ENCODE measurements at places on chromosomes 16 and 17. TPM values are rescaled to one million over a fixed set of nuclear protein-coding genes. Genes with fewer than 3 reads are reported as not detected.

DNA sequence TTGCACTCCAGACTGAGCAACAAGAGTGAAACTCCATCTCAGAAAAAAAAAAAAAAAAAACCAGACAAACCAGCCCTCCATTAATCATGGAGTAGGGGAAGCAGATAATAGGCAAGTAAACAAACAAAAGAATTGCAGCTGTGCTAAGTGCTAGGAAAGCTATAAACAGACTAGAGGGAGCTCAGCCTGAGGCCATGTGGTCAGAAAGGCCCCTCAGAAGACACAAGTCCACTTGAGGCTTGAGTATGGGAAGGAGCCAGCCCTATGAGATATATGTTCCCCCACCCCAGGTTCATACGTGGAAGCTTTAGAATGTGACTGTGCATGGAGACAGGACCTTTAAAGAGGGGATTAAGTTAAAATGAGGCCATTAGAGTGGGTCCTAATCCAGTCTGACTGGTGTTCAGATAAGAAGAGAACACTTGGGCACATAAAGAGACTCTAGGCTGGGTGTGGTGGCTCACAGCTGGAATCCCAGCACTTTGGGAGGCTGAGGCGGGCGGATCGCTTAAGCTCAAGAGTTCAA is 132.6 kb upstream of the NOL11 start:
- H3K27ac ChIP-seq: no peak overlapping the region
- no peaks in the 10 kb centered on the region for H3K27me3 ChIP-seq
- no peaks in the 10 kb centered on the region for H3K36me3 ChIP-seq
- H3K4me3 ChIP-seq: no peak overlapping the region
- peak; percentile 28 for DNase-seq

GRCh38 chr17:50264263-50265113 is 9.8 kb upstream of the TMEM92 start:
- DNase-seq: no peak
- H3K36me3 ChIP-seq: no peaks in the 10 kb centered on the region
- no peak overlapping the region for H3K4me3 ChIP-seq
- no peaks in the 10 kb centered on the region for H3K4me1 ChIP-seq
- no peaks in the 10 kb centered on the region for H3K27me3 ChIP-seq

DNA sequence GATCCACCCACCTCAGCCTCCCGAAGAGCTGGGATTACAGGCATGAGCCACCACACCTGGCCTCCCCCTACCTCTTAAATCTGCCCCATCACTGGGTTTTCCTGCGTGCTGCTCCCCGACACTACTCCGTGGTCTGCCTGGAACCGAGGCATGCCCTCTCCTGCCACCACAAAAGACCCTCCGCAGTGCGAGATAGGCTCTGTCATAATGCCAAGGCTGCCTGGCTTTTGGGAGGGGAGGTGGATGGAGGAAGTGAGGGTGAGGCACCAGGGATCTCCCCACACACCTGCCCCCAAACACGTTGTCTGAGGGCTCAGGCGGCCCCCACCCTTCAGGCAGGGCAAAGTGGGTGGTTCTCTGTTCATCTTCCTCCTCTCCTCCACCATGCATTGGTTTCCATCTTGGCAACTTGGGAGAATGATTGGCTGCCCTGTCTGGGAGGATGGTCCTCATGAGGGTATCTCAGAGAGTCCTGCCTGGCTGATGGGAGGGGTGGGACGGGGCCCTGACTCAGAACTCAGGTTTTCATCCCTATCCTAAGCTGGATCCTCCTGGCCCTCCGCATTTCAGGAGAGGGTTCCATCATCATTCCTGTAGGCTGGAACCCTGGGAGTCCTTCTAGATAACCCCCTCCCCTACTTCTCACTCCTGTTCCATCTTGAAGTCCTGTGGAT is 23.2 kb downstream of the IGFBP4 start:
- H3K27me3 ChIP-seq: no peaks in the 10 kb centered on the region
- H3K4me3 ChIP-seq: no peak overlapping the region
- no peak overlapping the region for H3K27ac ChIP-seq
- H3K4me1 ChIP-seq: no peaks in the 10 kb centered on the region

- no peaks in the 10 kb centered on the region for H3K27me3 ChIP-seq
- no peak overlapping the region for H3K4me3 ChIP-seq
- no peak overlapping the region for H3K27ac ChIP-seq
- DNase-seq: no peak
- H3K36me3 ChIP-seq: no peaks in the 10 kb centered on the region
These were observed 145.6 kb upstream of the RCVRN start for GRCh38 chr17:10050597-10051101.

DNA sequence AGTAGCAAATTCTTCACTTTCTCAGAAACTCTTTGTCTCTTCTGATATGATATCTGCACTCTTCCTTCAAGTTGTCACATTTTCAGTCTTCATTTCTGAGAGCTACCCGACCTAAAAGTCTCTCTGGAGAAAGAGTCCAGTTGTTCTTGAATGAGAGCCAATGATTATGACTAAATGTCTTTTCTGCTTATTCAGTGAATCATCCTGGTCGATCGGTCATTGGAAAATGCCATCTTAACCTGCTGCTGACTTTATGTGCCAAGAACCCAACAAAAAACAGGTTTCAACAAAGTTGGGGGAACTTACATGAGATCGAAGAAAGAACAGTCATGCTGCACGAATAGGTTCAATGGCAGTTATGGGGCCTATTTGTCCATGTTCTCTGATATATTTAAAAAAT is 15.9 kb downstream of the SOX9 start:
- H3K27me3 ChIP-seq: no peaks in the 10 kb centered on the region
- no peak for DNase-seq
- peaks cover 21% of the 10 kb centered on the region for H3K4me1 ChIP-seq
- no peak overlapping the region for H3K4me3 ChIP-seq

DNA sequence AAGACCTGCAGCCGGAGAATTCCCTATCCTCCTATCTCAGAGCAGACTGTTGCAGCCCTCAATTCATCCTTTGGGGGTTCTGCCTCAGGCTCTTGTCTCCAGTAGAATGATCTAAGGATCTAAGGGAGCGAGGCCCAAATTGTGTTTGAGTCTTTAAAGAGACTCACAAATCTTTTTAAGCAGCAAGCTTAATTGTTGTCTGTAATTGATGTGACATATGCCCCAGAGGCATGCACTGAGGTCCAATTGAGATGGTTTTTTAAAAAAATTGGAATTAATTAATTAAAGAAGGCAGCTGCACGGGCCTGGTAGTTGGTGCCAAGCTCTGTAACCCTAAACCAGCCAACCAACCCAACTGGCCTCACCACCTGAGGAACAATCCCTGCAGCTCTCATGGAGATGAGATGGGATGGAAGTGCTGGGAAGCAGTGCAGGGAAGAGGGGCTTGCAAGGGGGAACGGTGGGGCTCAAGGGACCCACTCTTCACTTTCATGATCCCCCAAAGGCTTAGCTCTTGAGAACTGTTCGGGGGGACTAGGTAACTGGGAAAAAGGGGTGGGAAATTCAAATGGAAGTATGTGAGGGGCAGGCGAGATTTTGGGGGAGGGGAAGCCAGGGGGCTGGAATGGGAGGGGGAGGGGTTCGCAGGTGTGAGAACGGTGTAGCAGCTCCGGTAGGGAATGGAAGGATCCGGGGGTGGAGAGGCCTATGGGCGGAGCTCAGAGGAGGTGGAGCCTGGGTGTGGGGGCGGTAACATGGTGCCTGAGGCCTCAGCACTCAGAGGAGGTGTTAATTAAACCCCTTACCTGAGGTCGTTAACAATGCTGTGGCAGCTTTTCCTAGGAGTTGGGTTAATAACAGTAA is 9.2 kb upstream of the ZNF652 start:
- H3K4me3 ChIP-seq: no peak overlapping the region
- no peaks in the 10 kb centered on the region for H3K36me3 ChIP-seq
- no peaks in the 10 kb centered on the region for H3K4me1 ChIP-seq
- no peak for DNase-seq
- no peak overlapping the region for H3K27ac ChIP-seq

DNA sequence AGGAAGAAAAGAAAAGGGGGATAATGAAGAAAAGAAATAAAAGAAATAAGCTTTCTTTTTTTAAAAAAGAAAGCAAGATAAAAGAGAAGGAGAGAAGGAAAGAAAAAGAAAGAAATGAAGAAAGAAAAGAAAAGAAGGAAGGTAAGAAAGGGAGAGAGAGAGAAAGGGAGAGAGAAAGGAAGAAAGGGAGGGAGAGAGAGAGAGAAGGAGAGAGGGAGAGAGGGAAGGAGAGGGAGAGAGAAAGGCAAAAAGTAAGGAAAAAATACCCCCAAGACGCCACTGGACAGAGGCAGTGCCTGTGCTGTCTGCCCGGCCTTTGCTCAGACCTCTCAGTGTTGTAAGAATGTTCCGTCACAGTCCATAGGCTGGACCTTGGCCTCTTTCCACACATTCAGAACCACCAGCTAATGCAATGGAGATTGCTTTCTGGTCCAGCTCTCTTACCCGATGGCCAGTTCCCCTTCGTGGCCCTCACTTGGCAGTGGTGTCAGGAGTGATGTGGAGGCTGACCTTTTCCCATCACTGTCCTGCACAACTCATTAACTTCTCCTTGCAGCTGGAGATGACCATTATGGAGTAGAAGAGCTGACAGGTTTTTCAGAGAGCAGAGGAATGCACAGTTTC is 14.3 kb upstream of the HNF1B start:
- H3K27me3 ChIP-seq: peaks cover 26% of the 10 kb centered on the region
- no peak overlapping the region for H3K4me3 ChIP-seq
- no peaks in the 10 kb centered on the region for H3K4me1 ChIP-seq
- no peak overlapping the region for H3K27ac ChIP-seq

DNA sequence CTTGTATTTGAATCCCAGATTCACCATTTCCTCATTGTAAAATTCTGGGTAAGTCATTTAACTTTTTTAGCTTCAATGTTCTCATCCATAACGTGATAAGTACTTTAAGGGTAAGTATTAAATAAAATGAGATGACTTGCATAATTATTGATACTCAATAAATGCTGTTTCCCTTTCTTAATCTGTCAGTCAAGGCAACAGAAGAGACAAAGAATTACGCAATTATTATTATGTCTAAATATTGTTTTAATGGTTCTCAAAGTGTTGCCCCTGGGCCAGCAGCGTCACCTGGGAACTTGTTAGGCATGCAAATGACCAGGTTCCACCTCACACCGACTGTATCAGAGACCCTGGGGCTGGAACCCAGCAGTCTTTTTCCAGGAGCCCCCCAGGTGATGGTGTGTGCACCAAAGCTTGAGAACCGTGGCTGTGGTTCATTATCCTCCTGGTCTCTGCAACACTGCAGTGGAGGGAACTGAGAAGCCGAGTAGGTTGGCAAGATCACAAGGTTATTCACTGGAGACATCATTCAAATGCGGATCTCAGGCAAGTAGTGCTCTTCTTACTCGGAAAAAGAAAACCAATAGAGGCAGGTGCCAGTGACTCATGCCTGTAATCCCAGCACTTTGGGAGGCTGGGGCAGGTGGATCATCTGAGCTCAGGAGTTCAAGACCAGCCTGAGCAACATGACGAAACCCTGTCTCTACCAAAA is 43.5 kb downstream of the LYRM9 start:
- H3K36me3 ChIP-seq: no peaks in the 10 kb centered on the region
- DNase-seq: no peak
- H3K4me3 ChIP-seq: no peak overlapping the region
- H3K27ac ChIP-seq: no peak overlapping the region
- no peaks in the 10 kb centered on the region for H3K4me1 ChIP-seq

- H3K27me3 ChIP-seq: no peaks in the 10 kb centered on the region
- no peaks in the 10 kb centered on the region for H3K4me1 ChIP-seq
- no peak overlapping the region for H3K27ac ChIP-seq
- DNase-seq: no peak
These were observed 21.4 kb downstream of the CD300LG start for GRCh38 chr17:43868226-43868994.

- peaks cover 12% of the 10 kb centered on the region for H3K4me1 ChIP-seq
- no peak overlapping the region for H3K4me3 ChIP-seq
- H3K27ac ChIP-seq: peak overlapping the region; percentile 88
- H3K36me3 ChIP-seq: peaks cover 9% of the 10 kb centered on the region
- H3K27me3 ChIP-seq: no peaks in the 10 kb centered on the region
These were observed 505 bp upstream of the COG1 start for GRCh38 chr17:73192206-73192893.

DNA sequence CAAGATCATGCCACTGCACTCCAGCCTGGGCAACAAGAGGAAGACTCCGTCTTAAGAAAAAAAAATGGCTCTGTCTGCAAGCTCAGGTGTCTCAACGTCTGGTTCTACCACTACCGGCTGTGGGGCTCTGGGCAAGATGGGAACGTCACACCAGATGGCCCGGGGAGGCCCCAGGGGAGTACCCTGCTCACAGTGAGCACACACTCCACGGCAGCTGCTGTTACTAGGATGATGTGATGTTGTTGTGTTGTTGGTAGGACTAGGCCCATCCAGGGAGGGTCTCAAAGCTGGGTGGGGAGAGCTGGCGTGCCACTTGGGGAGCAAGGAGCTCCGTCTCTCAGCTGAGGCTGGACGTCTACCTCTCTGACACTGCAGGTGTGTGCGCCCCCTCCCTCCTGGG is 9.4 kb upstream of the NPTX1 start:
- no peak overlapping the region for H3K27ac ChIP-seq
- peaks cover 19% of the 10 kb centered on the region for H3K27me3 ChIP-seq
- no peaks in the 10 kb centered on the region for H3K4me1 ChIP-seq
- DNase-seq: no peak

DNA sequence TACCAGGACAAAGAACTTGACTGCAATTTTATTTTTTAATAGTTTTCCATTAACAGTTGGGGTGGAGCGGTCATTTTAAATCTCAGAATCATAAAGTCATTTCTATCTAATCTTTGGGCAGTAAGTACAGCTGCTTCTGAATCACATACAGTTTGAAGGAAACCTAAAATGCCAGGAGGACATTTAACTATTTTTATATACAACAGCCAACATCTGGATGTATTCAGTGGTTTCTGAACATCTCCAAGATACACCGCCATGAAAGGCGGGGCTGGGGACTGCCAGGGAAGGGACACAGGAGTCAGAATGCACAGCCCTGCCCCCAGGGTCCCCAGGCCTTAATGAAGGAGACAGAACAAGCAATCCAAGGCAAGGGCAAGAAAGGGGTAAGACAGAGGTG is 392.3 kb downstream of the SLC39A11 start:
- H3K4me1 ChIP-seq: no peaks in the 10 kb centered on the region
- no peak for DNase-seq
- no peaks in the 10 kb centered on the region for H3K36me3 ChIP-seq
- no peaks in the 10 kb centered on the region for H3K27me3 ChIP-seq
- H3K27ac ChIP-seq: no peak overlapping the region
- H3K4me3 ChIP-seq: no peak overlapping the region

DNA sequence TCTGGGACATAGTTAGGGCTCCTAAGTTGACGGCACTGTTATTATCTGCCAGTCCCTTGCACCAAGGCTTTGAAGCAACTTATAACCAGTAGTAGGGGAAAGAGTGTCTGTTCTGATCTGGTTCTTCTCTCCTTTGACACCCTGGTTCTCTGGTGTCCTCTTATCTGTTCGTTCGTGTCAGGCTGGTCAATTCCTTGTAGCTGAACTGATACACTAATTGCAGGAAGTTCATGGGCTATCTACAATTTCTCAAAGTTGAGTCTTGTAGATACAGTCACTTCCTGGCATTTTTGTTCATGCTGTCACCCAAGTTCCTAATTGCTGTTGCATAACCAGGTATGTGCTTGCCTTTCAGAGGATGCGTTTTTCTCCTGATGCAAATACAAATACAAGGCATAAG is 17.3 kb upstream of the MYO1D start:
- no peaks in the 10 kb centered on the region for H3K4me1 ChIP-seq
- no peaks in the 10 kb centered on the region for H3K36me3 ChIP-seq
- DNase-seq: no peak
- H3K27me3 ChIP-seq: no peaks in the 10 kb centered on the region

TBC1D28 gene
- polyA plus RNA-seq: not detected

DDX28 gene
- 9.1 TPM for polyA plus RNA-seq

TEX14 gene
- 0.81 TPM for polyA plus RNA-seq

SEC14L5 gene
- polyA plus RNA-seq: 0.16 TPM

CDH8 gene
- 0.64 TPM for polyA plus RNA-seq

All from adrenal gland (tissue), 19 donors.